IgD-negative memory B cell (primary cell): ENCODE measurements at places on chromosomes 5 and 9. TPM values are rescaled to one million over a fixed set of nuclear protein-coding genes. Genes with fewer than 3 reads are reported as not detected.

C9orf85 gene
- 14.2 TPM for polyA plus RNA-seq

LCN1 gene
- not detected for polyA plus RNA-seq

IFNA13 gene
- polyA plus RNA-seq: not detected

CCNJL gene
- not detected for polyA plus RNA-seq

FGFR4 gene
- 0.38 TPM for polyA plus RNA-seq

NUTM2G gene
- 0.19 TPM for polyA plus RNA-seq

NEURL1B gene
- polyA plus RNA-seq: not detected

ADAMTS13 gene
- 0.35 TPM for polyA plus RNA-seq

GPR150 gene
- polyA plus RNA-seq: 0.66 TPM

PELO gene
- polyA plus RNA-seq: 3.2 TPM

ZNF618 gene
- 2.2 TPM for polyA plus RNA-seq

SMU1 gene
- polyA plus RNA-seq: 19.3 TPM

PCDHA11 gene
- polyA plus RNA-seq: not detected
